ENCODE measurements at places on chromosomes 7 and 10.

DNA sequence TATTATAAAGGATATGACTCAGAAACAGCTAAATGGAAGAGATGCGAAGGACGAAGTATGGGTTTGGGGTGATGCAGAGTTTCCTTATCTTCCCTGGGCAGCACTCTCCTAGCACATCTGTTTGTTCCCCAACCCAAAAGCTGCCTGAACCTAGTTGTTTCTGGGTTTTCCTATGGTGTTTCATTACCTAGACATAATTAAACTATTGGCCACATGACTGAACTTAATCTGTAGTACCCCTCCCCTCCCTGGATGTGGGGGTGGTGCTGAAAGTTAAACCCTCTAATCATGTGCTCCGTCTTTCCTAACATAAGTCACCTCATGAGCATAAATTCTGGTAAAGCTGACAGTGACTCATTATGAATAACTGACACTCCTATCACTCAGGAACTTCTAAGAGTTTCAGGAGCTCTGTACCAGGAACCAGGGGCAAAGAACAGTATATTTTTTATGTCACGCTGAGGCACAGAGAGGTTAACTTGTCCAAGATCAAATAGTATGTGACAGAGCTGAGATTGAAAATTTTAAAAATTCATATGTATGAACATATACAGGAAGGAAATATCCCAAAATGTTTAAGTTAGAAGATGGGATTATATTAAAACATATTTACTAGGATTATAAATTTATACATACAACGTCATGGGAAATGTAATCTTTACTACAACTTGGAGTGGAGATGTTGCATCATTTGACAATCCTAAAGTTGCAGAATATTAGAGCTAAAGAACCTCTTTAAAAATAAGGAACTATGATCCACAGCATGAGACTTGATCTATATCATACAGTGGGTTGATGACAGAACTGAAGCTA is 4.8 kb downstream of the STRIP2 start:
- DNase-seq, result no peak

DNA sequence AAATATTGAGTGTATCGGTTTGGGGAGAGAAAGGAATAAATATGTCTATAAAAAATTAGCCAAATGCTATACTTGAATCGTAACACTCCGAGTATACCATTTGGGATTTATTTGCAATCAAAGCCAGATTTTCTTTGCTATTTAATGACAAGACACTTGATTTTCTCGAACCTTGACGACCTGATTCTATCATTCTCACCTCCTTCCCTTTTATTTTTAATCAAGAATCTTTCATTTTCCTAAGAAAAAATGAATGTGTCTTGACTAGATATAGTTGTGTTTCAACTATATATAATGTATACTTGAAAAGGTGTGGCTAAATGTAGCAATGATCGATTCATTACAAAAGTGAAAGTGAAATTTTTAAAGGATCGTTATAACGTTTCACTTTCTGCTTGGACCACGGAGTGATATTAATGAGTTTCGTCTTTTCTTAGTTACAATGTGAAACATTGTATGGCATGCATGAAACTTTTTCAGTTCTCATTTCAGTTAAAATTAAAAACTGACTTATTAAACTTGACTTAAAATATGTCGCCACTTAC is 562 bp downstream of the NUB1 start:
- DNase-seq, result no peak

DNA sequence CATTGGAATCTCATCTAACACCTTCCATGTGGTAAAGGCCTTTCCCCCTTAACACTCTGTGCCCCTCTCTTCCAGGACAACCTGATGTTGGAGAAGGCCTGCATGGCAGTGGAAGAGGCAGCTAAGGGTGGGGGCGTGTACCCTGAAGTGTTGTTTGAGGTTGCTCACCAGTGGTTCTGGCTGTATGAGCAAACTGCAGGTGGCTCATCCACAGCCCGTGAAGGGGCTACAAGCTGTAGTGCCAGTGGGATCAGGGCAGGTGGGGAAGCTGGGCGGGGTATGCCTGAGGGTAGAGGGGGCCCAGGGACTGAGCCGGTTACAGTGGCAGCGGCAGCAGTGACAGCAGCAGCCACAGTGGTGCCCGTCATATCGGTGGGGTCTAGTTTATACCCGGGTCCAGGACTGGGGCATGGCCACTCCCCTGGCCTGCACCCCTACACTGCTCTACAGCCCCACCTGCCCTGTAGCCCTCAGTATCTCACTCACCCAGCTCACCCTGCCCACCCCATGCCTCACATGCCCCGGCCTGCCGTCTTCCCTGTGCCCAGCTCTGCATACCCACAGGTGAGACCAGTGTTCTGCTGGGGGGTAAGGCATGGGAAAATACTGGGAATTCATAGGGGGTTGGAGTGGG is 12.4 kb downstream of the NDST2 start:
- no peak for DNase-seq

DNA sequence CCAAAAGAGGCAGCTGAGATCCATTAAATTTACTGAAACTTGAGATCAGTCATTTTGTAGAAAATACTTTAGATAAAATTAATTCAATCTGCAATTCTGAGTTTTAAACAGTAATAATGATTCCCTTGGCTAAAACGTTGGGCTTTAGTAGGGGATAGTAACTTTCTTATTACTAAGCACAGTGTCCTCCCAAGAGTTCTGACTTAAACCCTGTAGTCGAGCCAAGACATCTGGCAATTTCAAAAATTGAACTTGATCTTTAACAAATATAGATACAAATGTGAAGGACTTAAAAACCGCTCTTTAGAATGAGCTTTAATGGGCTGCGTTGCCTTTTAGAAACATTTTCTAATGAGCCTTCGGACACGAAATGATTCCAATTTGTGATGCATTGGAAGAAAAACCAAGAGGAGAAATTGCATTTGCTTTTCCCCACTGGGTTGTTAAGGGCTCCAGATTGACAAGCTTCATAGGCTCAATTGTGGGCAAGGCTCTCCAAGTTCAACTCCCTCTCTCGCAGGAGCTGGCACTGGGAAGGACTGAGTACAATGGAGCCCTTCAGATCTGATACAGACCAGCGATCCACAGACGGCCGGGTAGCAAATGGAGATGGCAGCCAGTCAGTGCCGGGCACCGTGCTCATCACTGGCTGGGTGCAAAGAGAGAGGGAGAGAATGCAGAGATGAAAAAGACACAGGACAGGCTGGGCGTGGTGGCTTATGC is 921.3 kb upstream of the AUTS2 start:
- no peak for DNase-seq

DNA sequence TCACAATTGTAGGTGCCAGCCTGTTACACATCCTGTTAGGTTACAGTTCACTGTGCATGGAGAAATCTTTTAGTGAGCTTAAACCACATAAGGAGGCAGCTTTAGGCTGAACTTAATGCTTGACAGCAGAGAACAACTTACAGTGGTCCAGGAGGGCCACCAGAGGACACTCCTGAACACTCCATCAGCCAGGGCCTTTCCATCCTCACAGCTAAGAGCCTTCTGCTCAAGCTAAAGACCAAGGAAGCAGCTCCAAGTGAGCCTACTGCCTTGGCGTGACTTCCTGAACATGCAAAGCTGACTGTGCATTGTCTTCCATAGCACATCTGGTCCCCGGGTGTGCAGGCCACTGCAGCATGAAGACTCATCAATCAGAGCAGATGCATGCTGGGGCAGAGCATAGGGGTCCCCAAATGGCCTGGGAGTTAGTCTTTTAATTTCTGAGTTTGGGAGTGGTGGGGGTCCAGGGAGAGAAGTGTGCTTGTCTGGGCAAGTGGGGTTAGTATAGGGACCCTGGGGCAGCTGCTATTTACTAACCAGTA is 105.0 kb downstream of the ZNF248 start:
- no peak for DNase-seq

DNA sequence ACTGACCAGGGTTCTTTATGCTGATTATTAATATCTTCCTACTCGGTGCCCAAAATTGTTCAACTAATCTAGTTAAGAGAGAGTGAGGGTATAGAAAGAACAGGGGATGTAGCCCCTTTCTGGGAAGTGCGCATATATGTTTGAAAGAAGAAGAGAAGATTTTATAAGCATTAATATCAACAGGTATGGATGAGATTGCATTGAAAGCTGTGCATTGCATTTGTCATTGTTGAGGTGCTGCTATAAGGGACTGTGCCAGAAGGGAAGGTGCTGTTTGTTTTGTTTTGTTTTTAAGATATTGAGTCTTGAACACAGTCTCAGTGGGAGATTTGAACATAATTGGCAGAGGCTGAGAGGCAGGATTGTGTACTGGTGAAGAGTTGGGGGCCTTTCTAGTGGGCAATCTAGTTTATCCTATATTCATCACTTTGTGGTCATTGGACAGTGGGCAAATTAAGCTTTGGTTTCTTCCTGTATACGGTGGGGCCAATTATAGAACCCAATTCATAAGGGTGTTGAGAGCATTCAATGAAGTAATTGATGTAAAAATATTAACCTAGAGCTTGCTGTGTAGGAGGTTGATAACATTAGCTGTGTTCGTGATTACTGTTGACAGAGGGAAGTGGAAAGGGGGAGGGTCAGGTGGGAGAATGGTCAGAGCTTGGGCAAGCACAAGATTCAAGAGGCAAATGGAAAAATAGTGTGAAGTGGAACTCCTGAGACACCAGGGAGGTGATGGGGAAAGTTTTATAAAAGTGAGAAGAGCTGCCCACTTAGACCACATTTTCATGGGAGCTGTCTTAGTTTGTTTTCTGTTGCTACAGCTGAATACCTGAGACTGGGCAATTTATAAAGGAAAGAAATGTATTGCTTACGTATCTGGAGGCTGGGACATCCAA is 19.9 kb upstream of the PCGF5 start:
- DNase-seq, result no peak

DNA sequence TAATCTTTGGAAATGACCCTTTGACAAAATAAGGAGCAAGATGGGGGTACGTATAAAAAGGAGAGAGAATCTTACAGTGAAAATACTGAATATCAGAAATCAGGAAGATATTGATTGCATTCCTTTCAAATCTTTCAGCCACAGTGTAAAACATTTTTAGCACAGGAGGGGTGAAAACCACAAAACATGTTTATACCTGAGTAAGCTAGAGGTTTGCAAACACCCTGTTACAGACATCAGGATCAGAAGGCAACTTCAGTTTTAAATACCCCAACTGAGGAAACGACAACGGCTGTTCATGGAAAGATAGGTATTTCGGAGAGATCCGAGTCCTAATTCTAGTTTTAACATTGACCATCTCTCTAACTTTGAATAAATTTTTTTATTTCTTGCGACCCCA is 69.1 kb upstream of the ITGB1 start:
- DNase-seq, result no peak

- DNase-seq, result no peak
Observed at GRCh38 chr7:98168904-98169621, 42.2 kb upstream of the BHLHA15 start.

GRCh38 chr7:103632972-103633371 is 187.0 kb upstream of the SLC26A5 start:
- DNase-seq, result no peak

- DNase-seq, result no peak
Observed at GRCh38 chr7:142745745-142746144, 3.5 kb upstream of the PRSS1 start.

DNA sequence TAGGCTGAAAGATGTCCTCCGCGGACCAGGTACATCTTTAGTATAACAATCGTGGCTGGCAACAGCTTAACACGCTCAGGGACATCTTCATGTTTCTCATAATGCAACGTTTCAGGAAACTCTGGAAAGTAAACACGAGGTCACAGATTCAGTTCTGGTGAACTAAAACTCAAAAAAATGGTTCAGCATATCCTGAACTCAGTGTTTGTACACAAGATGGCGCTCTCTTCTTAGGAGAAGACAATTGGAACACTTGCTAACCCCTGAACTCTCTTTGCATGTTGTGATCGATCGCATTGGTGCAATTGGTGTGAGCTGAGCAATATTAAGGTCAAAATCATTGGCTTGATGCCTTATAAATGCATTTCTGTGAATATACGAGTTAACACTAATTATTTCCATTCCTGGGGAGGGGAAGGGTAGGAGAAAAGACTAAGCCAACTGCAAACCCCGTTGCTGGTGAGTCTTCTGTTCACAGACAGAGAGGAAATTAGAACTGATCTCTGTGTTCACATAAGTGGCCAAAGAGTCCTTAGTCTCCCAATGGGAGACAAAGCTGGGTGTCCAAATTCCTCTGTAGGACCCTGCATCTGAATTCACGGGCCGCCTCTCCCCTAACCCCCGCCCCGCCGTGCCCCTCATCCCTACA is 52.6 kb upstream of the FAM180A start:
- DNase-seq, result peak; percentile 50

- DNase-seq, result peak; percentile 85
Observed at GRCh38 chr10:104580774-104581675, 60.1 kb upstream of the SORCS3 start.

- no peak for DNase-seq
Observed at GRCh38 chr7:77308792-77309191, 107.4 kb downstream of the GSAP start.

GRCh38 chr10:30812018-30812851 is 182.7 kb upstream of the LYZL2 start:
- DNase-seq, result no peak

- no peak for DNase-seq
Observed at GRCh38 chr10:51934373-51934772, 235.0 kb upstream of the CSTF2T start.

DNA sequence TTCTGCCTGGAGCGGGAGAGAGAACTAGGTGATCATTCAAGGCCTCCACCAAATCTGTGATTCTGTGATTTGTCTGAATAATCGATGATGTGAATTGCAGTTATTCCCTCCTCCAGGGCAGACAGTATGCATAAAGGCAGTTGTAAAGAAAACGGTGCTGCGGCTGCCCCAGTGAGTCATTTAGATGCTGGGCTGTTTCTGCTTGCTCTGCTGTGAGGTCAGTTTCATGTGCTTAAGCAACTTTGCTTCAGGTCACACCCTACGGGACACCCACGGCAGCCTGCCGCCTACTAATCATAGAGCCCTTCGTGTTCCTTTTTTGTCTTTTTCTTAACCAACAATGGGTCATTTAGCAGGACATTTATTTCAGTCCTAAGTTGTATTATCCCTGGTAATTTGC is 158.1 kb upstream of the PITRM1 start:
- DNase-seq, result no peak

DNA sequence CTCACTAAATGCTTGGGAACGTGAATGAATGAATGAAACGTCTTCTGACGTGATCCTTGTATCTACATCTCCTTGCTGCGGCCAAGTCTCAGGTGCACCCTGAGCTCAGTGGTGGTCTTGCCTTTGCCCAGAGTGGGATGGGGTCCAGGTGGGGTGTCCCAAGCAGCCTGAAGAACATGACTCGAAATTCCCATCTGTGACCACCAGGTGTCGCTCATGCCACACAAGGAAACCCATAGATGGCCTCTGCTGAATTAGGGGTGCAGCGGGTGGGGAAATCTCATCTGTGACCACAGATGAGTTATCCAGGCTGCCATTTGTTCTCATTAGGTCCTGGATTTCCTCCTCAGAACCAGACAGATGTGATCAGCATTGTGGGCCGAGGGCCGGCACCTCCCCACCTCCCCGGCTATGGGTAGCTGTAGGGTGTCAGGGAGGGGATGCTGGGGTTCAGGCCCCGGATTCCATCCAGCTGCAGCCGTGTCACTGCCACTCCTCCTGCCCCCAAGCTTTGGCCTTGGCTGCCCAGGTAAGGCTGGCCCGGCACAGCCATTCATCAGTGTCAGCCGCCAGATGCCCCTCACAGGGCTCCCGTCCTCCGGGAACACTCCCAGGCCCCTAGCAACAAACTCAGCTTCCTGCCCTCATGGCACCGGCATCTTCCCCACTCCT is 21.0 kb upstream of the GNA12 start:
- DNase-seq, result peak; percentile 66

Data from endothelial cell (in vitro differentiated cells).